ENCODE measurements at places on chromosomes 1 and 21.

DNA sequence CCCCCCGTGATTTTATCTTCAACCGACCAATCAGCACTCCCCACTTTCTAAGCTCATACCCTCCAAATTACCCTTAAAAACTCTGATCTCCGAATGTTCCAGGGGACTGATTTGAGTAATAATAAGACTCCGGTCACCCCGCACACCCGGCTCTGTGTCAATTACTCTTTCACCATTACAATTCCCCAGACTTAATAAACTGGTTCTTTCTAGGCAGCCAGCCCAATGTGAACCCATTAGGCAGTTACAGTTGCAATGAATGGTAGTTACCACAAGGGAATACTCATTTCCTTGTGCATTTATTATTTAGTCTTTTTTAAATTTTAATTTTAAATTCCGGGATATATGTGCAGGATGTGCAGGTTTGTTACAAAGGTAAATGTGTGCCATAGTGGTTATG lies 177.9 kb downstream of the HFM1 start:
- no peak for DNase-seq

- DNase-seq = no peak
Measured at GRCh38 chr1:223077247-223077833, 65.7 kb downstream of the TLR5 start.

GRCh38 chr1:50667710-50668356 lies 244.6 kb upstream of the DMRTA2 start:
- DNase-seq = no peak

DNA sequence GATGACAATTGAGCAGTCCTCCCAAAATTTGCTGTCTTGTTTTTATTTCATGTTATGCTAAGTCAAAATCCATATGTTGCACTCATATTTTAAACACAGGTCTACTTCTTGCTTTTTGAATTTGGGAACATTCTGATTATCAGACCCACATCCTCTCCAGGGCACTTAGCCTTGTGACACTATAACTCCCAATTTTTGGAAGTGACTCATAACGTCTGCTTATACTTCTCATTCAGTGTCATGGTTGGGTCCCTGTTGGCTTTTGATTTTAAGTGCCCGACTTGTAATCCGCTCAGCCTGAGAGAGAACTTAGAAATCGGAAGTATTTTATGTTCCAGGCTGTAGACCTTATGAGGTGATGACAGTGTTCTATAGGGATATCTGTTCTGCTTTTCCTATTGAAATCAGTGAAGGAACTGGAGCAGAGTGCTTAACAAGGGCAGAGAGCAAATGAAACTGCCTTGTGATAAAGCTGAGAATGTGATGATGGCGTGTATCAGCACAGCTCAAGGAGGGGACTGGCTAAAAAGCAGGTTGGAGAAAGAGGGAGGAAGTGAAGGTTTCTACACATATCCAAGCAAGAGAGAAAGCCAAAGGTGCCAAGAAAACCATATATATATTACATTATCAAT lies 136.0 kb downstream of the HLX start:
- DNase-seq = no peak

- DNase-seq = no peak
Measured at GRCh38 chr1:226781937-226782609, 43.0 kb upstream of the ITPKB start.

DNA sequence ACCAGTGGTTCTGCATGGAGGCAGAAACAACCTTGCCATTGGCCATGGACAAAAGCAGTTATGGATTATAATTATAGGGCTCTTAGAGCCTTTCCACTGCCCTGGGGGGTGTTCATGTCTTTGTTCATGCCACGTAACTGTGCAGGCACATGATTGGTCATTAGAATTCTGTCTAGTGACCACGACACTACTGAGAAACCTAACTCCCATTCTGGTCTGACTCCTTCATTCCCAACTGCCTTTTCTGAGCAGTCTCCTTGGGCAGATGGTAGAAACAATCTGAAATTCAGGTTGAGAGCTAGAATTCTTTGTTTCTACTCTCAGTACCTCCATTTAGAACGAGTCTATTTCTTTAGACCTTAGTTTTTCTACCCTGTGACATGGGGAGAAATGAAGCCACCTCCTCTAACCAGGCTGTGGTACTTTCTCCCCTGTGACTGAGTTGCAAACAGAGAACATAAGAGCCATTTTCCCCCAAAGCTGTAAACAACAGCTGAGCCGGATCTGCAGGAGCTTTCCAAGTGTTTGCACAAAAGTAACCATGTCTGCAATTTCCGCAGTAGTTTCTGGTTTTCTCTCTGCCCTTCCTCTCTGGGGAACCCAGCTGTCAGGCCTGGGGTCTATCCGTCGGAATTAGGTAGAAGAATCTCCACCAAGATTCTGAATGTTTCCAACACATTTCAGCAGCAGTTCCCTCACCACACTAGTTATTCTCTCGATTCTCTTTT lies 37.7 kb upstream of the IPO9 start:
- no peak for DNase-seq
